Uterus (tissue), 4 donors: ENCODE measurements at places on chromosomes 12 and 14. TPM values are rescaled to one million over a fixed set of nuclear protein-coding genes. Genes with fewer than 3 reads are reported as not detected.

Gene SYNDIG1L
- not detected for total RNA-seq

Gene HOXC6
- total RNA-seq = not detected

Gene ZNF385A
- total RNA-seq = 0.59 TPM

DNA sequence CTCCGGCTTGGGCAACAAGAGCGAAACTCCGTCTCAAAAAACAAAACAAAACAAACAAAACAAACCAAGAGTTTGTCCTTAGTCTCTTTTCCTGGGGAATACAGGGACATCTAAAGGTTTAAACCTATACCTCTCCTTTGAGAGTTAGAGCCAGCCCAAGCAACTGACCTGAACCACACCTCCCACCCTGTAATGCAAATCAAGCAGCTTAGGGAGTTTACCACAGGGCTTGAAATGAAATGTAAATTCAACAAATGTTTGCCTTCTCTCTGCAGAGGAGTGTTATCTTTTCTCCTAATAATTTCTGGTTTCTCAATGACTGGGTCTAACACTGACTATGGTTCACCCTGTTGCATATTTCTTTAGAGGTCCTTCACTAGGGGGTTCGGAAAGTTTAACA is 16.7 kb downstream of the PPP1CC start:
- no peak overlapping the region for H3K4me3 ChIP-seq
- no peak for DNase-seq
- no peak overlapping the region for H3K27ac ChIP-seq
- no peaks in the 10 kb centered on the region for H3K27me3 ChIP-seq
- H3K4me1 ChIP-seq = no peaks in the 10 kb centered on the region

DNA sequence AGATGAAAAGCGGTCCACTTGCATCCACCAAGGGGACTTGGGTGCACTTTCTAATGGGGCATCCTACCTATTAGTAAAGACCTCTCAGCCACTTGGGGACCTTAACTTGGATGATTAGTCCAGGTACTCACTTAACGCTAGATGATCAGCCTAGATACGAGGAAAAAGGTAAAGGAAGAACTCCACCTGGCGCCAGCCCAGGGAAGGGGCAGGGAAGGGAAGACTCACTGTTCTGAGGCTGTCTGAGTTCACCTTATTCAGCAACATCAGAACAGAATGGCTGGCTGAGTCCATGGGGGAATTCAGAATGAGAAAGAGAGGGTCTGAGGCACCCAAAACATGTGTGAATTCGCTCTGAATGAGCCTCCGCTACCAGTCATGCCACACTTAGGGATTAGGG is 7.1 kb downstream of the IL22 start:
- no peaks in the 10 kb centered on the region for H3K4me1 ChIP-seq
- H3K27ac ChIP-seq = peak overlapping the region; percentile 86
- H3K4me3 ChIP-seq = no peak overlapping the region
- H3K27me3 ChIP-seq = no peaks in the 10 kb centered on the region
- DNase-seq = peak; percentile 32
